Calu3 (cell line): ENCODE measurements at places on chromosomes 5 and 9. TPM values are rescaled to one million over a fixed set of nuclear protein-coding genes. Genes with fewer than 3 reads are reported as not detected.

The TRPM6 gene
- total RNA-seq, result not detected in 2 replicates

The PCDHA2 gene
- 0.12 and 0.19 TPM in 2 replicates for total RNA-seq

The NPR3 gene
- 0.15 and 0.19 TPM in 2 replicates for total RNA-seq

The NDUFS4 gene
- total RNA-seq, result 71.0 TPM in 2 replicates

The IFNA7 gene
- not detected in 2 replicates for total RNA-seq

The C9orf50 gene
- total RNA-seq, result not detected in 2 replicates

The SHOC1 gene
- total RNA-seq, result not detected in 2 replicates

The TMEFF1 gene
- 1.7 TPM in 2 replicates for total RNA-seq

The SLC4A9 gene
- 0.24 TPM in 1 of 2 replicates, not detected in the other for total RNA-seq

DNA sequence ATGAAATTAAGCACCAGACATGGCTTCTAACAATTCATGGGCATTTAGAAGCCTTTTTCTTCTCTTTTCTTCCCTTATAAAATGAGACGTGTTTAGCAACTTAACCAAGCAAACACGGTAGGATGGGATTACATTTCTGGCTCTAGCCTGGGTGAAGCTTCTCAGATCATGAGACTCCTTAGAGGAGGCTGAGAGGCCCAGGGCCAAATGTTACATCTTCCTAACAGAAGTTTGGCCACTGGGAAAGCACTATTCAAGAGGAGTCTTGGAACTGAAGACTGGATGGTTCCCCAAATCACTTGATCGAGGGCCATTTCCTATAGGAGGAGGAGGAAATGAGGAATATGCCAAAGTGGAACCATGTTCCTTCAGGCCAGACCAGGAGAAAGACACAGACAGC lies 1.9 kb downstream of the GABRP start:
- H3K36me3 ChIP-seq, result peaks cover 83% of the 10 kb centered on the region
- H3K27me3 ChIP-seq, result no peaks in the 10 kb centered on the region
- H3K27ac ChIP-seq, result peak overlapping the region; percentile 81
- peaks cover 91% of the 10 kb centered on the region for H3K4me1 ChIP-seq
- H3K4me3 ChIP-seq, result peak overlapping the region; percentile 99

- no peaks in the 10 kb centered on the region for H3K36me3 ChIP-seq
- no peaks in the 10 kb centered on the region for H3K4me1 ChIP-seq
- no peak for DNase-seq
Measured at GRCh38 chr5:169629847-169630548, 7.1 kb upstream of the DOCK2 start.

GRCh38 chr5:120139039-120139438 lies 325.1 kb upstream of the PRR16 start:
- no peak overlapping the region for H3K4me3 ChIP-seq
- H3K27ac ChIP-seq, result peak overlapping the region; percentile 71
- no peaks in the 10 kb centered on the region for H3K36me3 ChIP-seq

GRCh38 chr5:21140987-21141386 lies 1153.0 kb upstream of the CDH18 start:
- H3K4me1 ChIP-seq, result peaks cover 7% of the 10 kb centered on the region
- no peak overlapping the region for H3K27ac ChIP-seq
- no peaks in the 10 kb centered on the region for H3K27me3 ChIP-seq
- DNase-seq, result no peak

- H3K36me3 ChIP-seq, result no peaks in the 10 kb centered on the region
- no peaks in the 10 kb centered on the region for H3K4me1 ChIP-seq
- no peaks in the 10 kb centered on the region for H3K27me3 ChIP-seq
- no peak overlapping the region for H3K27ac ChIP-seq
Measured at GRCh38 chr5:91434348-91434747, 51.2 kb upstream of the ARRDC3 start.

DNA sequence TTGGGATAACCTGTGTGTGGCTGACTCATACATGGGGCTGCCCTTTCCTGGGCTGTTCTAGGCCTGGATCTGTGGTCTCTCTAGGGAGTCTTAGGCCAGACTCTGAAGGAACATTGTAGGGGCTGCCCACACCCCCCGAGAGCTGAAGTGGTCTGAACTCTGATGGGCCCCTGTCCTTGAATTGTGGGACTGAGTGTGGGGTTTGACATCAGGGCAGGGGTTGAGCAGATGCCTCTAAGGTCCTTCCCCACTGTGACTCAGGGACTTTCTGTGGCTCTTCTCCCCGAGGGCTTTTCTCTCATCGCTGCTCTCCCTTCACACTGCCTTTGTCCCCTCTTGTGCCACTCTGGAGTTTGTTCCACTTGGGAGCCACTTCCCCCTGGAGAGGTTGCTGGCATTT lies 215.0 kb downstream of the MELK start:
- no peak overlapping the region for H3K4me3 ChIP-seq
- H3K4me1 ChIP-seq, result peaks cover under 1% of the 10 kb centered on the region
- DNase-seq, result no peak
- no peaks in the 10 kb centered on the region for H3K36me3 ChIP-seq
- no peak overlapping the region for H3K27ac ChIP-seq
- peaks cover 43% of the 10 kb centered on the region for H3K27me3 ChIP-seq

DNA sequence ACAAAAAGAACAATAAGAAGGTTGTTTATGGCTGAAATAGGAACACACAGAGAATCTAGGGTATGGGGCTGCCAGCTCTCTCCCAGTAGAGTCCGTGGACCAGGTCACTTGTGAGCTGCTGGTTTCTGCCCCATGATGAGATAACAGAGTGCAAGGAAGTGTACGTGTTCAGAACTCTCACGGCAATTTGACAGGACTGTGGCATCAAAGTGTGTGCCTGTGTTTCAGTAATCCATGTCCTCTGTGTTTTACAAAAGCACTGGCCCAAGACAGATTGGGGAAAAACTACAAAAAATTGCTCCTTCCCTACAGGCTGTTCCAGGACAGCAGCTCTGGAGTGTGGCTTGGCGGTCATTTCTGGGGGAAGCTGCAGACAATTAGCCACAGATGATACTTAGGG lies 184.6 kb downstream of the AUH start:
- no peaks in the 10 kb centered on the region for H3K27me3 ChIP-seq
- peaks cover 8% of the 10 kb centered on the region for H3K4me1 ChIP-seq
- H3K4me3 ChIP-seq, result no peak overlapping the region
- no peak for DNase-seq
- H3K27ac ChIP-seq, result no peak overlapping the region

DNA sequence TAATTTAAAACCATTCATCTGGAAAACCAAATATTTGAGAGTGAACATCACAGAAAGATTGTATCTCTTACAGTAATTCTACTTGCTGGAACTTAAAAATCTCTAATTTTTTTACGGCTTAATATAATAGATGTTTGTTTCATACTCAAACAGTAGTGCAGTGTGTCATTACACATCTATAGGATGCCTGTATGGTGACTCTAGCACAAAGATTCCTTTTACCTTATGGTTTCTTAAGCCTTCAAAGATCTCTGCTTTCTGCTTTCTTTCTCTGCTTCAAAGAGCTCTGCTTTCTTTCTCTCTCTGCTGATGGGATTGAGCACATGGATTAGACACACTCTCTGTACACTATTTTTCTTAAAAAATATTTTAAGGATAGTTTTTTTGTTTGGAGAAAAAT lies 374.0 kb upstream of the CDH9 start:
- H3K27ac ChIP-seq, result no peak overlapping the region
- DNase-seq, result no peak
- no peaks in the 10 kb centered on the region for H3K27me3 ChIP-seq
- H3K36me3 ChIP-seq, result no peaks in the 10 kb centered on the region
- no peak overlapping the region for H3K4me3 ChIP-seq

GRCh38 chr5:66144834-66145390 lies 812 bp downstream of the SREK1 start:
- no peaks in the 10 kb centered on the region for H3K27me3 ChIP-seq
- peak overlapping the region; percentile 88 for H3K27ac ChIP-seq
- no peak for DNase-seq
- peaks cover 32% of the 10 kb centered on the region for H3K36me3 ChIP-seq
- peaks cover 4% of the 10 kb centered on the region for H3K4me1 ChIP-seq

DNA sequence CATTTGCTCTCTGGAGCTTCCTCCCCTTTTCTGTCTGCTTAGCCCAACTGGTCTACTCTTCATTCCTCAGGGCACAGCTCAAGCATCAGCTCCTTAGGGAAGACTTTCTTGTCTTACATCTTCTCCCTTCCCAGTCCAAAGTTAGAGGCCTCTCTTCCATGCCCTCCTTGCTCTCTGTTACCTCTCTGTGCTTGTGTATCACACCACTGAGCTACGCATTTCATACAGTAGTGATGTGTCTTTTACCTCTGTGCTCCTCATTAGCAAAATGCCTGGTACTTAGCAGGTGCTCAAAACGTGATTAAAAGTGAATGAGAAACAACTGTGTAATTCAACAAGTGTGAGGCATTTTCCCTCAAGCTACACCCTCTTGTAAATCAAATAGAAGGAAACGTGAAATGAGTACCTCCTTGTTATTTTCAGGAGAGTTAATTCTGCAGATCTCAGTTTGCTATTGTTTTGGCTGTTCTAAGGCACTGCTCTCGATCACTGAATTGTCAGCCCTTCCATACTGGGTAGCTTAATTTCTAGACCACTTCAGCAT lies 39.0 kb downstream of the ERAP1 start:
- H3K27ac ChIP-seq, result peak overlapping the region; percentile 27
- no peak for DNase-seq
- H3K4me1 ChIP-seq, result peaks cover 9% of the 10 kb centered on the region
- peaks cover 60% of the 10 kb centered on the region for H3K36me3 ChIP-seq
- H3K4me3 ChIP-seq, result no peak overlapping the region
- no peaks in the 10 kb centered on the region for H3K27me3 ChIP-seq

GRCh38 chr5:6377582-6377904 lies 804 bp downstream of the MED10 start:
- DNase-seq, result no peak
- H3K4me1 ChIP-seq, result peaks cover 15% of the 10 kb centered on the region
- no peaks in the 10 kb centered on the region for H3K27me3 ChIP-seq
- H3K4me3 ChIP-seq, result peak overlapping the region; percentile 96

GRCh38 chr9:27436234-27436633 lies 87.9 kb upstream of the IFNK start:
- no peak overlapping the region for H3K4me3 ChIP-seq
- H3K4me1 ChIP-seq, result peaks cover 47% of the 10 kb centered on the region
- H3K36me3 ChIP-seq, result no peaks in the 10 kb centered on the region
- peak overlapping the region; percentile 27 for H3K27ac ChIP-seq
- DNase-seq, result no peak

- H3K27ac ChIP-seq, result peak overlapping the region; percentile 98
- peaks cover 12% of the 10 kb centered on the region for H3K4me1 ChIP-seq
- H3K4me3 ChIP-seq, result peak overlapping the region; percentile 59
- H3K27me3 ChIP-seq, result no peaks in the 10 kb centered on the region
- no peaks in the 10 kb centered on the region for H3K36me3 ChIP-seq
Measured at GRCh38 chr5:61449804-61450492, 117.9 kb downstream of the ZSWIM6 start.

DNA sequence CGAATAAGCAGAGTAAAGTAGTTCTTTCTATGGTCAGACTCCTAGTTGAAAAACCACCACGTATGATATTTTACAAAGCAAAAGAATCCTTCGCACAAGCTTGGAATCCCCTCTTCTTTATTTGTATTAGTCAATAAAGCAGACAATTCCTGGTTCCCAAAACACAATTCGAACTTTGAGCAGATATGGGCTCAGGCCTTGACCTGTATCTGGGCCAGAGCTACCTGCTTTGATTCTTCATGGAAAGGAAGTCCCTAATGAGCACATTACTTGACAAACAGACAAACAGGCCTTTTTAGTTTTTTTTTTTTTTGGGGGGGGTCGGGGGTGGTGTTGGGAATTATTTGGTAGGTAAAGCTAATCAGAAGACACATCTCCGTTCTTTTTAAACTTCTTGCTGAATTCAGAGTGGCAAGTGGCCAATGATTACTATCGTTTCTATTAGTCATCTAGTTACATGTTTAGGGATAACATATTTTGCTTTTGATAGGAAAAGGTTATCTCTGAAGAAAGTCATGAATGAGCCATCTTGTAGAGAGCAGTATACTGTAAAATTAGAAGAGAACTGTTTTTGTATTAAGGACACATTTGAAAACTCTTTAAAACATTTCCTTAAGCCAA lies 116.6 kb upstream of the HMHB1 start:
- no peak for DNase-seq
- H3K27ac ChIP-seq, result no peak overlapping the region
- H3K4me3 ChIP-seq, result no peak overlapping the region
- no peaks in the 10 kb centered on the region for H3K4me1 ChIP-seq
- no peaks in the 10 kb centered on the region for H3K27me3 ChIP-seq
